ENCODE measurements at places on chromosomes 3 and 15. TPM values are rescaled to one million over a fixed set of nuclear protein-coding genes. Genes with fewer than 3 reads are reported as not detected.
A peak's percentile ranks its signal among the peaks of the same experiment; 100 is the strongest.

The CHL1 gene
- not detected for total RNA-seq

The SNX33 gene
- total RNA-seq: 13.3 TPM

DNA sequence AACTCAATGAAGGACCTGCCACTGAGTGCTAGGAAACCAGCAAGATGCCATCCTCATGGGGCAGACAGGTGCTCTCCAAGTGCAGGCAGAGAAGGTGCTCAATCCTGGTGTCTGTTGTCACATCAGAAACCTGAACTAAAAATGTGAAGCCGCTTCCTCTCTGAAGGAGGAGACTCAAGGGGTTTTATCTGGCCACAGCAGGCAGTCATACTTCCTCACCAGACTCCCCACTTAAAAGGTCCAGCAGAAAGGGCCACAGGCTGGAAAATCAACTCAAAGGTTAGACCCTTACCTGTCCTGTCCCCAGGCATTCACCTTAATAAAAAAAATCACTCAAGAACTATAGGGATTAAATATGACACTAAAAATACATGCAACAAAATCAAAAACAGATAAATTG is 4.8 kb downstream of the CCDC12 start:
- DNase-seq: no peak

The TMEM42 gene
- 8.5 TPM for total RNA-seq

The CHRNA5 gene
- total RNA-seq: 1.8 TPM

The SPESP1 gene
- total RNA-seq: 0.87 TPM

GRCh38 chr15:69502470-69503045 is 49.9 kb downstream of the RPLP1 start:
- no peak for DNase-seq

GRCh38 chr15:66178531-66178910 is 75.0 kb downstream of the MEGF11 start:
- no peak for DNase-seq

The CDHR4 gene
- total RNA-seq: not detected

DNA sequence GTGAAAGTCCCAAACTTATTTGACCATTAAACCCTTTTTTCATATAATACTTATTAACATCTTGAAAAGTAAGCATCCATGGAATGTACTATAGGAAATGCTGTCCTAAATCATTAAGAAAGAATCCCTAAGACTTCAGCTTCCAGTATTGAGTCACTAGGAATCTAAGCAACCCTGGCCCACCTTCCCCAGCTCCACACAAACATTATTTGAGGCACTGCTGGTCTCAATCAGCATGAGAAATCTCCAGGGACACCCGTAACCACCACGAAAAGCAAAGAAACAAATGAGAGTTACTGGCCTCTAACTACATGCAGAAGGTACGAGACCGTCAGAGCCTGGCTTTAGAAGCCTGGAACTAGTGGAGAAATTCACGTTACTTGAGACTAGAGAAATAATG is 68.2 kb downstream of the POLQ start:
- peak; percentile 59 for DNase-seq

GRCh38 chr15:70241561-70242320 is 144.0 kb upstream of the TLE3 start:
- no peak for DNase-seq

The CACNA2D2 gene
- total RNA-seq: under 0.01 TPM

The PLSCR5 gene
- total RNA-seq: not detected

- no peak for DNase-seq
Measured at GRCh38 chr3:43710607-43711006, 19.9 kb downstream of the ABHD5 start.

The FILIP1L gene
- total RNA-seq: 22.0 TPM

The GOLGA8S gene
- not detected for total RNA-seq

- no peak for DNase-seq
Measured at GRCh38 chr15:28930011-28930410, 44.2 kb downstream of the APBA2 start.

GRCh38 chr15:60356832-60357231 is 41.0 kb downstream of the ANXA2 start:
- peak; percentile 38 for DNase-seq

DNA sequence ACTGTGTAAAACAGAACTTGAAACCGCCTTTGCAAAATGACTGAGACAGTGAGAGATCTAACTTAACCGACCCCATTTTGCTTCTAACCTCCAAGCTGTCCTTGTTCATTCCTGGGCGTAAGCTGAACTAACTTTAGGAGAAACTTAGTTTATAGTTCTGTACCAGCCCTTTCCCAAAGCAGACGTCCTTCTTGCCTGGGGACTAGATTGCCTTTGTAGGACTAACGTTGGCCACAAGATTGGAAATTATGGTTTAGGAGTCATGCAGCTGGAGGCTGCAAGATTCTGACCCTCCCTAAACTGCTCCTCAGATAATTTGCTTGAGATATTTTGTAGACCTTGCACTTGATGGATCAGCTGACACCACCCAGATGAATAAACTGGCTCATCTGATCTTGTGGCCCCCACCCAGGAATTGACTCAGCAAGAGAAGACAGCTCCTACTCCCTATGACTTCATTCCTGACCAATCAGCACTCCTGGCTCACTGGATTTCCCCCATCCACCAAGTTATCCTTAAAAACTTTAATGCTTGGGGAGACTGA is 219.9 kb upstream of the PROK2 start:
- no peak for DNase-seq

- DNase-seq: peak; percentile 92
Measured at GRCh38 chr3:127574880-127575878, 15.4 kb downstream of the TPRA1 start.

GRCh38 chr15:22980189-22981050 is at the start of gene CYFIP1:
CYFIP1 (minus strand) TSS chr15:22980368; CDS start chr15:22947285, 33,083 bp downstream.
- peak; percentile 90 for DNase-seq

The TPRG1 gene
- total RNA-seq: under 0.01 TPM

The HES1 gene
- 49.7 TPM for total RNA-seq

GRCh38 chr3:189084620-189085019 is 87.2 kb upstream of the TPRG1 start:
- DNase-seq: no peak

- no peak for DNase-seq
Measured at GRCh38 chr15:67955252-67955651, 98.9 kb upstream of the PIAS1 start.

GRCh38 chr3:41462103-41462691 is 262.9 kb downstream of the CTNNB1 start:
- DNase-seq: no peak

DNA sequence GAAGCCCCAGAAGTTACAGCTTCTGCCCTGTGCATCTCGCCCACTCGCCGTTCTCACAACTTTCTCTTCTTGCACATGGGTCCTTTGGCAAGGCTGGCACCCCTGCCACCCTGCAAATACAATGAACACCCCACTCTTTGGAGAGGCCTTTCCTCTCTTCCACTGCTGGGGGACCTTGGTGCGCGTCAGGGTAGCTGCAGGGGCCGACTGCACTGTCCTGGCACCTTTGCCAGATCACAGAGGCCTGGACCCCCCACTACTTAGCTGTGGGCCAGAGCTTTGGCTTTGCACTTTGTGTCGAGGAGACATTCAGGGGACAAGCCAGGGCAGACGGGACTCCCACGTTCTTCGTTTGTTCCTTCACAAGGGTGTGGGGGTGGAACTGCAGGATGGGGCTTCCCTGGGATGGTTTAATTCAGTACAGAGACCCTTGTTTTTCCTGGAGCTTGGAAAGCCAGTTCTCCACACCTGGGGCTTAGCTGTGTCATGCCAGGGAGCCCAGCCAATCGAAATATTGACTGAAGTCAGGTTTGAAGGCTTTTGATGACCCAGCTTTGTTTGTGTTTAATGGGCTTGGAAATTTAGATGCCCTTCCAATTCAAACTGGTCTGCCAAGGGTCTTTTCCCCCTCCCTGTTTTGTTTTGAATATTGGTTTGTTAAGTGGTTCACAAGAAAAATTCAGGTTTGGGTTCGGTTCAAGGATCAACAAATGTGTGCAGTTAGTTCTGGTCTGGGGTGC is 256.1 kb upstream of the TLE3 start:
- no peak for DNase-seq

DNA sequence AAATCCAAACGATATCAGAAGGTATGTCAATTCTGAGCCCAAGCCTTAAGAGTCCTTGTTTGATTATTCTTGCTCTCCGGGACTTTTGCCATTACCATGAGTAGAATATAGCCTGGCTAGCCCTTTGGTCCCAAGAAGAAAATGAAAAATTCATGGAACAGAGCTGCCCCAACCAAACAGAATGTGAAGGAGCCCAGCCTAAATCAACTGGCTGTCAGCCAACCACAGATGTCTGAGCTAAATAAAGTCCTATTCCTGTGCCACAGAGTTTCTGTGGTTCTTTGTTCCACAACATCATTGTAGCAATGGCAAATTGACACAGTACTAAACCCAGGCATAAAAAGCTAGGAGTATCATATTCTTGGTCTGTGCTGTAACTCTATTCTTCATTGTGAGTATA is 185.2 kb downstream of the CPNE4 start:
- no peak for DNase-seq

Data from lung microvascular endothelial cell (primary cell).